ENCODE measurements at places on chromosomes 16 and 17.

GRCh38 chr17:18921912-18922451 is 30.0 kb upstream of the SLC5A10 start:
- DNase-seq: no peak

DNA sequence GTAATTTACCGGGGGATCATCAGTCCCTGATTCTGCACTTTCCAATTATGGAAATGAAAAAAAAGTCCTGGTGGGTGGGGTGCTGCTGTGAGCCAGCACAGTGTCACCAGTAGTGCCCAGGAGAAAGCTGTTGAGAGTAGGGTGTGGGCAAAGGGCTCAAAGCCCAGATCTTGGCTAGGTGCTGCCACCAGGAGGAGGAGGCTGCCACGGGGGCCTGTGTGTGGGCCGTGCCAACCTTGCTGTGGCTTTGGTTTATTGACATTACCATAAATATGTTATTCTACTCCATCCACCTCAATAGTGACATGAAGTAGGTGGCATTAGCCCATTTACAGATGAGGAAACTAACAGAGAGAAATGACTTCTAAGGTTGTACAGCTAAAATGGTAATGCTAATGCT is 6.7 kb upstream of the PRPSAP2 start:
- no peak for DNase-seq

GRCh38 chr16:83365166-83365565 is 442.6 kb upstream of the HSBP1 start:
- DNase-seq: no peak

GRCh38 chr17:8820311-8821010 is 21.3 kb upstream of the MFSD6L start:
- DNase-seq: no peak

DNA sequence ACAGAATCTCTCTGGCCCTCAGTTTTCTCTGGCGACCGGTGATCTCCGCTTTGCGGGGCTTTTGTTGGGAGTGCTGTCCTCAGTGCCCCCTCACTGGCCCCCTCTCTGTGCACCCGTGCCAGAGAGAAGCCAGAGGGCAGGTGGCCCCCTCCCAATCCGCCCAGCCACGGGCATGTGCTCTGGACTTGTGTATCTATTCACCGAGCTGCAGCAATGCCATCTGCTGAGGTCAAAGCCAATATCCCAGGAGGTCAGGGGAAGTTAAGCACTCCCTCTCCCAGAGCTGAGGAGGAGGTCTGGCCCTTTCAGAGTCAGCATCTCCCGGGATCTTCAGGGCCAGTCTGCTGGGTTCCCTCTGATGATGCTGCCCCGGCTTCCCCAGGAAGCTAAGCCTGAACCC is 5.1 kb downstream of the CACNG5 start:
- no peak for DNase-seq

DNA sequence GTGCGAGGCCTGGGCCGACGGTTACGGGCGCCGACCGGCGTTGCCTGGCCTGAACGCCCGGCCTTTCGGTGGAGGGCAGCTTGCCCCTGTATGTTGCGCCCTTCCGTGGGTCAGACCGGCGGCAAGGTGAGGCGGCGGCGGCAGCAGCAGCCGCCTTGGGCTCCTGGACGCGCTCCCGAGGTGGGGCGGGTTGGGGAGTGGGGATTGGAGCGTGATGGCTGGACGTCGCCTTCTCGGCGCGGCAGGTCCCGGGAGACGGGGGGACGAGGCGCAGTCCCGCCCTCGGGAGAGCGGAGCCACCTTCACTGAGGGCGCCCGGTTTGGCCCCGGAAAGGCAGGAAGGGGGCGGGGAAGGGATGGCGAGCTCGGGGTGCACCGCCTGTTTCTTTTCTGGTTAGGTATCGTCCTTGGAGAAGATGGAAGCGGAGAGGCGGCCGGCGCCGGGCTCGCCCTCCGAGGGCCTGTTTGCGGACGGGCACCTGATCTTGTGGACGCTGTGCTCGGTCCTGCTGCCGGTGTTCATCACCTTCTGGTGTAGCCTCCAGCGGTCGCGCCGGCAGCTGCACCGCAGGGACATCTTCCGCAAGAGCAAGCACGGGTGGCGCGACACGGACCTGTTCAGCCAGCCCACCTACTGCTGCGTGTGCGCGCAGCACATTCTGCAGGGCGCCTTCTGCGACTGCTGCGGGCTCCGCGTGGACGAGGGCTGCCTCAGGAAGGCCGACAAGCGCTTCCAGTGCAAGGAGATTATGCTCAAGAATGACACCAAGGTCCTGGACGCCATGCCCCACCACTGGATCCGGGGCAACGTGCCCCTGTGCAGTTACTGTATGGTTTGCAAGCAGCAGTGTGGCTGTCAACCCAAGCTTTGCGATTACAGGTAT is 671 bp downstream of the DGKE start:
- peak; percentile 53 for DNase-seq

GRCh38 chr16:86306811-86307513 is 203.4 kb upstream of the FOXF1 start:
- no peak for DNase-seq

DNA sequence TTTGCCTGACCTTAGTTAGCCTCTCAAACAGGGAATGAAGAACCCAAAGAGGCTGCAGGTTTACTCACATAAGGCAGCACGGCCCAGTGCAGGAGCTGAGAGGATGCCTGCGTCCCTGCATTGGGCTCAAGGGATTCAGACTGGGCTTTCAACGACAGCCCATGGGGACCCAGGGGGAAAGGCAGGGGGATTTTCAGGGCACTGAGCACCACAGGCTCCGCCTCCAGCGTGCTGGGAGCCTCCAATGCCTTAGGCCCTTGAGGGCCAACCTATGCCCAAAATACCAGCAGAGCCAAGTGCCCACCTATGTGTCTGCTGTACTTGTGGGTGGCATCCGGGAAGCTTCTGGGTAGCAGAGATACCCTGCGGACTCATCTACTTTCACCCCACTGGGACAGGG is 22.3 kb downstream of the DCAKD start:
- DNase-seq: no peak

- DNase-seq: no peak
Measured at GRCh38 chr17:7836596-7837407, 2.8 kb downstream of the KDM6B start.

DNA sequence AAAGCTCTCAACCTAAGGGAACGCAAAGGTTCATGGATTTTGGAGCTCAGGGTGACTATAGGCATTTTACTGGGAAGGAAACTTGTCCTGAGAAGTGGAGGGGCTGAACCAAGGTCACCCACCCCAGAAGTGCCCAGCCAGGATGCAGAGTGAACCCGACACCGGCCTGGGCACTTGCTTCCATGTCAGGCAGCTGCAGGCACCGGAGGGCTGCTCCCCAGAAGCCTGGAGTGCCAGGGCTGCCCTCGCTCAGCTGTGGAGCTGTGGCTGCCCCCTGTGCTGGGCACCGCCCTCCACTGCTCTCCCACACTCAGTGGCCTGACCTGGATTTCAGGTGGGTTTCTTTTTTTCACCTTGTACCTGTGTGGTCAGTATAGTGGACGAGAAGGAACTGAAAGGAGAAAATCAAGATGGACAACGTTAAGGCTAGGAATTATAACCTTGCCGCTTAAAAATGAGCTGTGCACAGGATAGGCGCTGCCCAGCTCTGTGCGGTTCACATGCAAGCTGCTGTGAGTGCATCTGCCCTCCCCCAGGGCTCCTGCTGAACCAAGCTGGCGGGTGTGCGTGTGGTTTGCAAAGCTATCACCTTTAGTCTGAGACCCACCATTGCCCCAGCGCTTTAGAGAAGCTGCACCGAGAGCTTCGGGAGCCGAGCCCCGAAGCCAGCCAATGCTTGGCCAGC is 2.2 kb downstream of the MAPK8IP3 start:
- DNase-seq: no peak

- DNase-seq: no peak
Measured at GRCh38 chr16:35575432-35575821, 2116.0 kb downstream of the TP53TG3F start.

DNA sequence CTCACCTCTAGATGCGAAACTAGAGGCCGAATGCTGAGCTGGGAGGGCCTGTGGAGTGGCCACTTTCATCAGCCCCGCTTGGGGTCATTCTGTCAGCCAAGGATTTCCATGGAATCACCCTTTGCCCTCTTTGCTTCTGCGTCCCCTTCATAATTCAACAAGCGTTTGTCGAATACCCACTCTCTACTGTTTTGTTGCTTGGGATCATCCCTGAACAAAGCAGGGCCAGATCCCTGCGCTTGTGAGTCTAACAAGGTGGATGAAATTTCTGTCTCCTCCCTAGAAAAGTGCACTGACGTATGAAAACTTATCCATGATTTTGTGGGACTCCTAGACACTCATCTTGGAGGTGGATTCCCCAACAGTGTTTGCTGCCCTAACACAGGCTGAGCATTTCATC is 3.3 kb upstream of the SLC12A3 start:
- no peak for DNase-seq

GRCh38 chr16:25126820-25127232 is 15.3 kb downstream of the LCMT1 start:
- DNase-seq: no peak

GRCh38 chr17:7293816-7294613 is 424 bp downstream of the YBX2 start:
- no peak for DNase-seq

DNA sequence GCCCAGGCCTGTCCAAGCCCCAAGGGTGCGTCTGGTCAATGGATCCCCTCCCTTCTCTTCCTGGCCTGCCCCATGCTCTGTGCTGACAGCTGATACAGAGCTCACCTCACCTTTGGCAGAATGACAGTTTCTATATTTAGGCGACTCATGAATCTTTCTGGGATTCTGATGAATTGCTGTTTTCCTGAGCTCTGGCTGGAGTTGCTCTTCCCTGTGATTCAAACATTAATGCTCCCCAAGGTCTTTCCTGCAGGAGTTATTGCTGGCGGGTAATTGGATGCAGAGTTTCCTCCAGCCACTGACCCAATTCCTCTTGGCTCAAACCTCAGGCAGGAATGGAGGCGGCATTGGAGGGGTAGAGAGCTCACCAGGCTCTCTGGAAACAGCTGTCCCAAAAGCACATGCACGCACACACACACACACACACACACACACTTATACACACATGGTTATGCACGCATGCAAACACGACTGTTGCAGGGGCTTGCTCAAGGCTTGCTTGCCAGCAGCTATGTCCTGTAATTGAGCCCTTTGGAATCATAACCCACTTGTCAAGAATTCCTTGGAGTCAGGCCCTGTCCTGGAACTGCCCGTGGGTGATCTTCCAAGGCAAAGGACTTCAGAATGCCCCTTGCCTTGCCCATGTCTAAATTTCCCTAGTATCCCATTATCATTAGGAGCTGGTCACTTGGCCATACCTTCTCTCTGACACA is 128.8 kb downstream of the ASIC2 start:
- DNase-seq: no peak

GRCh38 chr17:41614098-41614497 is 1.5 kb upstream of the KRT16 start:
- no peak for DNase-seq

DNA sequence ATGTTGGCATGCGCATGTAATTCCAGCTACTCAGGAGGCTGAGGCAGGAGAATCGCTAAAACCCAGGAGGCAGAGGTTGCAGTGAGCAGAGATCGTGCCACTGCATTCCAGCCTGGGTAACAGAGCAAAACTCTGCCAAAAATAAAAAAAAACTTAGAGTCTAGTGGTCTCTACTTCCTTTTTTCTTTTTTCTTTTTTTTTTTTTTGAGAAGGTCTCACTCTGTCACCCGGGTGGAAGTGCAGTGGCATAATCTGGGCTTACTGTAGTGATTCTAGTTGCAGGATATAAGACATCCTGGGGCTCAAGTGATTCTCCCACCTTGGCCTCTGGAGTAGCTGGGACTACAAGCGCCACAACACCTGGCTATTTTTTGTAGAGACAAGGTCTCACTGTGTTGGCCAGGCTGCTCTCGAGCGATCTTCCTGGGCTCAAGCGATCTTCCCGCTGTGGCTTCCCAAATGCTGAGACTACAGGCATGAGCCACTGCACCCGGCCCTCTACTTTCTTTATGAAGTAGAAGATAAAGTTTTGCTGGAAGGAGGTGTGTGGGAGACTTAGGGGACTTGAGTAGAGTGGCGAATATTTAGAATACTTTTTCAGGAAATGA is 47.9 kb upstream of the TAOK1 start:
- no peak for DNase-seq

- no peak for DNase-seq
Measured at GRCh38 chr17:56785405-56785804, 48.3 kb downstream of the C17orf67 start.

- no peak for DNase-seq
Measured at GRCh38 chr17:57956291-57957119, 1.3 kb upstream of the CUEDC1 start.

GRCh38 chr17:33596899-33597298 is 303.8 kb upstream of the ASIC2 start:
- DNase-seq: no peak

GRCh38 chr16:19735074-19735867 is 17.2 kb downstream of the IQCK start:
- DNase-seq: no peak

DNA sequence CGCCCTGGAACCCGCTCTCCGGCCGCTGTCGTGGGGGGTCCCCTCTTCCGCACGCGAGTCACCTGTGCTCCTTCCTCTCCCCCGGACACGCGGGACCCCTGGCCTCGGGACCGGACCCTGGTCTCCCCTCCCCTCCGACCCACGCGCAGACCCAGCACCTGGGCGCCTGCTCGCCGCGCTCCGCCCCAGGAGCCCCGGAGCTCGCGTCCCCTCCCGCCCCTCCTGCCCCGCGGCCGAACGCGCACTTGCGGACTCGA is 762 bp downstream of the RAB40B start:
- DNase-seq: no peak

DNA sequence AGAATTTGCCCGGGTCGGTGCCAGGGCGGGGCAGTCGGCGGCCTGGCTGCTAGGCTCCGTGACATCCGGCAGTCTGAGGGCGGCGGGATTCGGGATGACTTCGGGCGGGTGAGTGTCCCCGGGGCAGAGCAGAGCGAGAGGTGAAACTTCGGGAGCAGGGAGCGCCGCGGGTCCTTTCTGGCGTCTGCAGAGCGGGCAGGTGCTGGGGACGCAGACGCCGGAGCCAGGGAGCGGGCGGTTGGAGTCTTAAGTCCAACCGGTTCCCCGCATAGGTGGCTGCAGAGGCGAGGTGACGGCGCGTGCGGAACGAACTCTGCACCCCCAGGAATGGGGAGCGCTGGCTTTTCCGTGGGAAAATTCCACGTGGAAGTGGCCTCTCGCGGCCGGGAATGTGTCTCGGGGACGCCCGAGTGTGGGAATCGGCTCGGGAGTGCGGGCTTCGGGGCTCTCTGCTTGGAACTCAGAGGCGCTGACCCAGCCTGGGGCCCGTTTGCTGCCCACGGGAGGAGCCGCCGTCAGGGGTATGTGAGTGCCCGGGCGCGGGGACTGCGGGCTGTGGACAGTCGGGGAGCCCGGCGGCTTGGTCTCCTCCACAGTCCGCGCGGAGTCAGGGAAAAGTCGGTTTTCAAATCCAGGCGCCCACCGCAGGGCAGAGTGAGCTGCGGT is at the start of gene B4GALNT2:
B4GALNT2 (plus strand) TSS at position 71 of the 666 bp plus-strand sequence; CDS start at position 95, 24 bp downstream.
- no peak for DNase-seq
